ENCODE measurements at places on chromosomes 1 and 21.

DNA sequence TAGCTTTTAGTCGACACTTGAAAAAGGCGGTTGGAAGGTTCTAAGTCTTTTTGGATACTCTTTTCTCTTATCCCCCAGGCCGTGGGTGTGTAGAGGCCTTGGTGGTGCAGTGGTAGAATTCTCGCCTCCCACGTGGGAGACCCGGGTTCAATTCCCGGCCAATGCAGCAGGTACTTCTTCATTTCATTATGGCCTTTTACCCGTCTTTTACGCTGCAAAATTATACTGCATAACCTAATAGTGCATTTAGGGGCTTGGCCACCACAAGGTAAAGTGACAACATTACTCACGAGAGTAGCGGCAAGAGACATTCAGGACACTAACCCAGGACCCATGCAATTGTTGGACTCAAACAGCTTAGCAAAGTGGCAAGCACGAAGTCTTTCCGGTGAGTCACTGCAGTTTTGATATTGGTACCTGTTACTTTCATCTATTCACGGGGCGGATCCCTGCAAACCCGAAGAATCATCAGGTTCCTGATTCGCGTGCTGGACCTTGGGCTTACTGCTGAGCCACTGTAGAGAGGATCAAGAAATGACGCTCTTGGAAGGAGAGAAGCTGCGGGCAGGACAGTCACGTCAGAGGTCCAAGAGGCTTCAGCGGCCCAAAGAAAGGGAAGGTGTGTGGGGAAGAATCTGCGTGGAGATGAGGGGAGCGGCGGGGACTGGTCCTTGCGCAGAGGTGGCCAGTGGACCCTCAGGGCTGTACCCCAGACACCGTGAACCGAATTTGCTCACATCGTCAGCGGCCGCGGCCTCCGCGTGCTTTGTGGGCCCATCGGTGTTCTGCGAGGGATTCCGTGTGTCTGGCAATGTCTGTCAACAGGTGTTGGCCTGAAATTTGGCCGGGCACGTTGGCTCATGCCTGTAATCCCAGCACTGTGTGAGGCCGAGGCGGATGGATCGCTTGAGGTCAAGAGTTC, 12.9 kb upstream of the RNU1-4 start:
- DNase-seq = no peak

DNA sequence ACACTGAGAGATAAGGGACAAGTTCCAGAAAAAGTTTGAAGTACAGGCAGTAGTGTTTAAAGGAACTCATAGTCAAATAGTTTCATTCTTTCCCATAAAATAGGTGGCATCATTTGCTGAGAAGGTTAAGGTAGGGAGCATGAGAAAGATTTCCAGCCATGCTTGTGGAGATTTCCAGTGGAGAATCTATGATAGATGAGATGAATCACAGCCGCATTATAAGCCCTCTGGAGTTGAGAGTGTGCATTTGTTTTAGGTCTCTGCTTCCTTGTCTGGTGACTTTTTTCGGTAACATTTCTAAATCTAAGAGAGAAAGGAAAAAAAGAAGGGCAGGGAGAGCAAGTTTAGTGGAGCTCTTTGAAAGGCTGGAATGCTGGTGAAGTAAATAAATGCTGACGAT, 108.7 kb downstream of the DISP1 start:
- no peak for DNase-seq

GRCh38 chr1:240414237-240414636, 197.7 kb downstream of the GREM2 start:
- DNase-seq = no peak

DNA sequence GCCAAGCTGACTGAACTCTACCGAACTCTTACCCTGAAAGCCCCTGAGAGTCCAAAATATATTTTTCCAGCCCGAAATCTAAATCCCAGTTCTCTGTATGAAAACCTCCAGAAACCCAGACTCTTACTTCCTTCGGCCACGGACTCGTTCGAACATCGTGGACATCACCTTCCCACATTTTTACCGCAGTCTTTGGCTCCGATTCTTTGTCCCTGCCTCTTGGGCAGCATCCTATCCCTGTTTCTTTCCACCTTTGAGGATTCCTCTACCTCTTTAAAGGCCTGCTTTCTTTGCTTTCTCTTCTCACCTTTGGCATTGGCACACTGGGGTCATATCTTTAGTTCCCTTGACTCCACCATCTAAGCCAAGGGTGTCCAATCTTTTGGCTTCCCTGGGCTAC, 932 bp upstream of the USP24 start:
- DNase-seq = no peak

DNA sequence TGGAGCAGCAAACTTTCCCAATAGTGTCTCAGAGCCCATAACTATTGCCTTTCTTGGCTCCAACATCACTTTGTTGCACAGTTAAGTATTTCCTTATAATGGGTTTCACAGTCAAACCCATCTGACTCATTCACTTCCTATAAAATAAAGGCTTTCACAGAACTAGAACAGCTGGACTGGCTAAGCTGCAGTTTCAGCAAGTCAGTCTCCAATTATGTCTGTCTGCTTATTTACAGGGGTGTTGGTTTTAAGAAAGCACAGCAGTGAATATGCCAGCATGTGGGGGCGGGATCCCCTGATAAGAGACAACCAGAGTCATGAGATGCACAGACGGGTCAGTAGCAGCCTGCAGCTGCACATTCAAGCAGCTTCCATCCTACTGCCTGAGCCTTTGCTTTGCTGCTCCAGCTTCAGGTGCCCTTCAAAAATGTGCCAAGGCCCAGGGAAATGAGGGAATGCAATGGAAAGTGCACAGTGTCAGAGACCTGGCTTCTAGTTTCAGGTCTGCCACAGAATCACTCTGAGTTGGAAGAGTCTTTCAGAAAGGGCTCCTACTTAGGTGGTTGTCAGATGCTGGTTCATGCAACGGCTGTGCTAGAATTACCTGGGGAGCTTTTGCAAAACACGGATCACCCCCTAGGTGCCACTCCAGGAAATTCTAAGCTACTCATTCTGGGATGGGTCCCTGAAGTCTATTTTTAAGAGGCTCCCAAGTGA, 24.8 kb downstream of the RNF19B start:
- no peak for DNase-seq

DNA sequence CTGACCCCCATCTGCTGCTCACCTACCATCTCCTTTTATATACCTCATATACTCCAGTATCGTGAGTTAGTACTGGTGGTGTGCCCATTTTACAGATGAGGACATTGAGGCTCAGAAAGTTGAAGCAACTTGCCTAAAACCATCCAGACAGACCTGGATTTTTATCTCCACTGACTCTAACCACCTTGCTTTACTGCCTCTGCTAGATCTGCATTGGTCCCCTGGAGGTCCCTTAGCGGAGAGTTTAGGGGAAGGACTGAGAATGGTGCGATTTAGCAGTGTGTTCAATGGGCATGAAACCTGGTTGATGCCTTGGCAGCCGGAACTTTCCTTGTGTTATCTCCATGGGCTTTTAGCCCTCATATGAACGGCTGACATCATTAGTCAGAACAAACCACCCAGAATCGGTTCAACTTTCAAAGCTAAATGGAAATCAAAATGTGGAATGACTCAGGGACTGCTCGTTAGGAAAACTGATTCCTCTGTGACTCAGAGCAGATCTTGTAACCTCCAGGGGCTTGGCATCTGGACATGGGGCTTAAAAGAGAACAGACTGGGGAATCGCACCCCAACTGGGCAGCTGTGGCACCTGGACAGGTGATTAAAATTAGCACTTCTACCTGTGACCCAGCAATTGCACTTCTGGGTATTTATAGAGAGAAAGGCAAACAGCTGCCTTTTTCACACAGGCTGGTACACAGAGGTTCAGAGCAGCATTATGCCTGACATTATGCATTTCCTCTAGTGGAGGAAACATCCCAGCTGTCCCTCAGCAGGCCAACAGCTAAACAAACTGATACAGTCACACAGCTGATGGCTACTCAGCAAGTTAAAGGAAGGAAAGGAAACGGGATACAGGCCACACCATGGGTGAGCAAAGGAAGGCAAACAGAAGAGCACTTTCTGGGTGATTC, 25.3 kb downstream of the TMEM51 start:
- no peak for DNase-seq

DNA sequence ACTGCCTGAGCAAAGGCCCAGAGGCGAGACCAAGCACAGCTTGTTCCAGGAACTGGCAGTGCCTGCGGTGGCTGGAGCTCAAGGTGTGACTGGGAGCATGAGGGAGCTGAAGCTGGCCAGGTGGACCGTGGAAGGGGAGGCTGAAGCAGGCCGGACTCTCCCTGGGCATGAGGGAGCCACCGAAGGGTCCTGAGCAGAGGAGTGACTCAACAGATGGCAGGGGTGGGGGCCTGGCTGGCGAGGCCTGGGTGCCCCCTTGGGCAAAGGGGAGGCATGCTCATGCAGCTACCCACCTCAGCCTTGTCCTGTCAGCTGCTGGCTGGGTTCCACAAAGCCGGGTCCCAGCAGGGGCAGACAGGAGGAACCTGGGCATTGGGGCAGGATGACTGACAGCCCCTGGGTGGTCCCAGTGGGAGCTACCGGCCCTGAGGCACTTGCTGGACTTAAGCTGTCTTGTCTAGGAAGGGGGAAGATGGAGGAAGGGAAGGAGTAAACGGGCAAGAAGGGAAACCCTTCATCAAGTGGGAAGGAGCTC, 118.9 kb downstream of the LACTBL1 start:
- no peak for DNase-seq

DNA sequence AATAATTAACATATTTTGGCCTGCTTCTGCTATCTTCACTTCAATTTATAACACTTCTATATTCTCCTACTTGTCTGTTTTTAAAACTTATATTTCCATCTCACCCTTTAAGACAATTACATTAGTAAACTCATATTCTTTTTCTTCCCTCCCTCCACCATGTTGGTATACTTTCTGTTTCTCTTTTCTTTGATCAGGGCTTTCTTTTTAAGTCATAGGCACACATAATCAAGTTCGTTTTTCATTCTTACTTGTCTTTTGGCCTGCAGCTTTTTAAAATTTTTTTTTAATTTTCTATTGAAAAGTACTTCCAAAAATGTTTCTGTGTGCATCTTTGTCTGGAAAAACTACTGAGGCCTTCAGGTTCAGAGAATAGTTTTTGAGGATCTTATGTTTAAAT, 2.3 kb downstream of the PYHIN1 start:
- DNase-seq = no peak

DNA sequence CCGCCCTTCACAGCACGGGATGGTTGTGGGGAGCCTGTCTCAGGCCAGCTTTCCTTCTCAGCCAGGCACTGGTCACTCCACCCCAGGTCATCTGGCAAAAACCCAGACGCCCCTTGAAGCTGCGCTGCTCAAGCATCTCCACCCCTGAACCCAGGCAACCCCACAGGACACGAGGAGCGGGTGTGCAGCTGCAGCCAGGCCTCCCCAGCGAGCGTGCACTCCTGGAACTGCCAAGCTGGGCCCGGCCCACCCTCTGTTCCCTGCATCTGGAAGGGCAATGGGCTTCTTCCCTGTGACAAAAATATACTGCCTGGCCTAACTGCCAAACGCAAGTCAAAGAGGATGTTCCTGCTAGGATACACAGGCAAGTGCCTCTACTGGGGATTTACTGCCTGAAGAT, 39.7 kb downstream of the SLC66A1 start:
- no peak for DNase-seq

DNA sequence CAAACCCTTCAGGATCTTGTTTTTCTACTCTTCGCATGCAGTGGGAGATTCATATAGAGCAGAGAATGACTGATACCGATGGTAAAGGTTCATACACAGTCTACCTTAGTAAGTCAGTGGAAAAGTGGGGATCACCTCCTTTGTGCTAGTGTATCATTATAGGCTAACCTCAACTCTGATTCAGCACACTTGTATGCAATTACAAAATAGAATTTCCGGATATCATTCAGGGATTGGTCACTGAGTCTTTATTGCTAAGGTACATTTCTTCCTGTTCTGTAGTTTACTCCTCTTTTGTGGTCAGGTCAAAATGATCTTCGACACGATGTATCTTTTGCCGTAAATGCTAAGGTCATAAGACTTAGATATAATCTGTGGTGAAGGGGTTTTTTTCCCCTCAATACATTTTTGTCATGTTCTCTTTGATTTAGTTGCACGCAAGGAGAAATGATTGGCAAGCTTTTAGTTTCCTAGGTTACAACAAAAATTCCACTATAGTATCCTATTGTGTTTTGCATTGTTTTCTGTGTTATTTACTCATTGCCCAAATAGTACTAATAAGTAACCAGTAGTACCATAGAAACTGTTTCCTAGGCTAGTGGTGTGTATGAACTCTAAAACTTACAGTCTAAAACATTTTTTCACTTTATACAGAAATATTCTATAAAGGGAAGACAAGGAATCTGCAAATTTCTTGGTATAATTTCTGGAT, 35.7 kb upstream of the PLA2G4A start:
- DNase-seq = no peak

GRCh38 chr21:44463724-44464123, 8.4 kb downstream of the LRRC3 start:
- DNase-seq = no peak

- DNase-seq = no peak
These were observed 3.0 kb downstream of the CRYBG2 start for GRCh38 chr1:26350701-26351589.

DNA sequence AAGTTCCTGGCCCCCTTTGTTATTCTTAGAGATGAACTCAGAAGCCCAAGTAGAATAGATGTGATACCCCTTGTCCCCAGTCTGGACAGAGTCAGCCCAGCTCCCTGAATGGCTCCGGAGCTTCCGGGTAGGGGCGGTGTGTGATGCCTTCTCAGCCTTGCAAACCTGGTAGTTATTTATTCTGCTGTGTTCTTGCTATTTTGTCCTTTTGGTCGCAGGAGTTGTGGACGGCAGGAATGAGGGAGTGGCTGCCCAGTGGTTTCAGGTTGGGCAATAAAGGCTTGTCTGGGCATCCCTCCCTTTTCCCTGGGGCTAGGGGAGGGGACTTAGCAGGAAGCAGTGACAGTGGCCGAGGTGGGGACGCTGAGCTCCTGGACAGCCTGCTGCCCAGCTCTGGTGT, 2.8 kb downstream of the PTPRU start:
- no peak for DNase-seq

Data from stimulated activated CD8-positive, alpha-beta memory T cell treated with anti-CD3 and anti-CD28 coated beads, Interleukin-7, amount 100 ng/mL, for 1 hour (primary cell).